Right cardiac atrium (tissue), 5 donors: ENCODE measurements at places on chromosomes 5 and 9. TPM values are rescaled to one million over a fixed set of nuclear protein-coding genes. Genes with fewer than 3 reads are reported as not detected.
A peak's percentile ranks its signal among the peaks of the same experiment; 100 is the strongest.

The KLF9 gene
- 70.7 TPM for total RNA-seq

The IQGAP2 gene
- total RNA-seq: 9.2 TPM

The HMMR gene
- 1.5 TPM for total RNA-seq

The LCN15 gene
- total RNA-seq: 1.3 TPM

The SCGB3A2 gene
- 0.95 TPM for total RNA-seq

The ALAD gene
- 41.3 TPM for total RNA-seq

The ASPN gene
- total RNA-seq: 9.8 TPM

The HSD17B3 gene
- 1.8 TPM for total RNA-seq

GRCh38 chr9:7549249-7549648 is 250.3 kb downstream of the DMAC1 start:
- peak; percentile 52 for DNase-seq

DNA sequence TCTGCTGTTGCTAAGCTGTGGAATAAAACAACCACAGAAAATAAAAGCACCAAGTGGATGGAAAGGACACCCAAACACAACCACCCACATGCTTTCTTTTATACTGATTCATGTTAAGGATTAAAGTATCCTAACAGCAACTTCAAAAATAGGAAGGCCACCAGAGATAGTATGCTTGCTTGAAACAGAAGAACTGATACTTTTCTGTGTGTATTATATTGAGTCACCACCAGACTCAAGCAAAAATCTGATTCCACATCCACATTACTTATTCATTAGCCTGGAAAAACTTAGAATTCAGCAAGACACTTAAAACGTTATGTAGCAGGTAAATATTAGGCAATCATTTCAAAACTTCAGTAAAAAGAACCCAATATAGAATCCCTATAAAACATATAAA is 52.3 kb downstream of the ZDHHC21 start:
- no peak for DNase-seq

DNA sequence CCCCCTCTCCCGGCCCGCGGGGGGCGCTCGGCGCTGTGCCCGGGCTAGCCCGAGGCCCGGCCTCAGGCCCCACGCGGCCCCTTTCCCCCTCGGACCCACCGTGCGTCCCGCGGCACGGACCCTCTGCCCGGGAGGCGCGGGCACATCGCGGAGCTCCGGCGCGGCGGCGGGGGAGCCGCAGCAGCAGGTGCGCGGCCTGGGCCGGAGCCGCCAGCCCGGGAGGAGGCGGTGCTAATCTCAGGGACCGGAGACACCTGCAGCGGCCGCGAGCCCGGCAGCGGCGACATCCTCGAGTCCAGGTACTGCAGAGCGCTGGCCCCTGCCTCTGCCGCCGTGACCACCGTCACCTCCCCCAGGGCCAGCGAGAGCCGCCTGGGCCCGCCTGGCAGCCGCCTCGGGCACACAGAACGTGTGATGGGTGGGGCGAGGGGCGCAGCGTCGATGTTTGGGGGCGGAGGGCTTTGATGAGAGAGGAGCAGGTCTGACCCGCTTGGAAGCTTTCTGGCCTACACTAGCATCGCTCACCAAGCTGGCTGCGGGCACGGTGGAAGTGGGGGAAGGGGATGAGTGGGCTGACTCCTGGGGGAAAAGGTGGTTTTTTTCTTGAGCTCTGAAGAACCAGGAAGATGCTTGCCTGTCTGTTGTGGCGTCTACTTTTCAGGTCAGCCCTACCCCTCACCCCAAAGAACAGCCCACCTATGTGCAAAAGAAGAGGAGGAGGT is 524 bp downstream of the CYFIP2 start:
- DNase-seq: peak; percentile 70

- no peak for DNase-seq
These were observed 31.4 kb upstream of the SYK start for GRCh38 chr9:90770182-90770738.

- DNase-seq: no peak
These were observed 136.0 kb upstream of the EFNA5 start for GRCh38 chr5:107806705-107807104.

- DNase-seq: no peak
These were observed 59.7 kb downstream of the GPR21 start for GRCh38 chr9:123093141-123093540.

- DNase-seq: no peak
These were observed 424.1 kb upstream of the CD180 start for GRCh38 chr5:67620424-67621397.

GRCh38 chr9:93582550-93582949 is 6.2 kb downstream of the PHF2 start:
- DNase-seq: no peak

GRCh38 chr9:115213818-115214334 is 95.9 kb upstream of the TNC start:
- DNase-seq: no peak

GRCh38 chr9:70094747-70095146 is 51.1 kb downstream of the MAMDC2 start:
- DNase-seq: no peak

DNA sequence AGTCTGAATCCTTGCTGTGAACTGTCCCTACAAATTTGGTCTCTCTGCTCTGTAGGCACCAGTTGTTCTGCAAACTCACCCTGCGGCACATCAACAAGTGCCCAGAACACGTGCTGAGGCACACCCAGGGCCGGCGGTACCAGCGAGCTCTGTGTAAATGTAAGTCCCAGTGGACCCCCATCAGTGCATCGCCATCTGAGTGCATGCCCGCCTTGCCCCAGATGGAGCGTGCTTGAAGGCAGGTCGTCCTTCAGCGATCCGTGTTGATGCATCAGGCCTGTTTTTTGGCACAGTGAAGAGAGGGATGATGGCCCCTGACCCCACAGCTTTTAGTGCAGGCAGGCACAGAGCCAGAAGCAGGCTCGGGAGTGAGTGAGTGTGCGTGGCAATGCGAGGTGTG is 1.3 kb downstream of the SURF2 start:
- DNase-seq: no peak

- DNase-seq: no peak
These were observed 1.9 kb downstream of the MLANA start for GRCh38 chr9:5892456-5893133.

- DNase-seq: no peak
These were observed 199.8 kb downstream of the MAPKAP1 start for GRCh38 chr9:125507226-125507625.

- DNase-seq: no peak
These were observed 1.1 kb upstream of the ANKDD1B start for GRCh38 chr5:75610201-75610600.

DNA sequence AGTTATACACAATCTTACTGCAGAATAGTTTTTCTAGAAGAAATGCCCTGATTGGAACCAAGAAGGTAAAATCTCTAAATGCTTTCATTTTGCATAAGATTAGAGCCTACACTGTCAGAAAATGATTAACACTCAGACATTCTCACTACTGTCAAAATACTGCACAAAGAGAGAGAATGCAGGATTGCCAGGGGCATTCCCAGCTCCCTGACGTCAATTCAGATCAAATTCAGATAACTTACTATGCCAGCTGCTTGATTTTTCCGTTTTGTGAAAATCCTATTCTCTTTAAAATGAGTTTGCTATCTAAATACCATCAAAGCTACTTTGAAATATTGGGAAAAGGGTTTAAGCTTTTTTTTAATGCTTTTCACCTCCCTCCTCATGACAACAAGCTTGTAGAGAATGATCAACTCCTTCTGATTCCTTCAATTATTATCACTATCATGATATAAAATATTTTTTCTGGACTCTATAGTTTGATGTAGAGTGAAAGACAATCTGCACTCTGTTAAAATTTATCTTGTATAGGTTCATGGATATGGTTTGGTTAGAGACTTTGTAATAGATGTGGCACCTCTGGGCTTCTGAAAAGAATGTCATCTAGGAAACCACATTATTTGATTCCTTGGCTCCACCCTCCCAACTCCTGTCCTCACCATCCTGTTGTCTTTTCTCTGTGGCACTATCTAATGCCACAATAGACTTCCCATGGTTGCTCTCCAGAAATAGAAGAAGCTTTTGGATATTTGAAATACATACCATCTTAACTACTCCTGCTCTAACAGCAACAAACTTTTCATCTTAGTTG is 407.7 kb downstream of the PDE4D start:
- DNase-seq: no peak

DNA sequence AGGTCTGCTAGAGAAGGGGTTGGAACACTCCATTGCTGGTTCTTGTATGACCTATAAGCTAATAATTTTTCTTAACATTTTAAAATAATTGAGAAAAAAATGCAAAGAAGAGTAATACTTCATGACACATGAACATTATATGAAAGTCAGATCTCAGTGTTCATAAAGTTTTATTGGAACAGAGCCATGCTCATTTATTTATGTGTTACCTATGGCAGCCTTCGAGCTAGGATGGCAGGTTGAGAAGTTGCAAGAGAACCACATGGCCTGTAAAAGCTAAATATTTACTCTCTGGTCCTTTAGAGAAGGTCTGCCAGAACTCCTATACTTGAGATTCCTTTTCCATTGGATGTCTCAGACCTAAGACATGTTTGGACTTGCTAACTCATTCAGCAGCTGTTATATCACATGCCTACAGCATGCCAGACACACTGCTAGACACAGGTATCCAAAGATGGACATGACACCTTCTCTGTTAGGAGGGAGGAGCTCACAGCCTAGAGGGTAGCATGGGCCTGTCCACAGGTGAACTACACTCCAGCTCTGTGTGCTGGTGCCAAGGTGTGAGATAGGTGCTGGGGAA is 304.3 kb downstream of the ARHGAP26 start:
- no peak for DNase-seq

- no peak for DNase-seq
These were observed 39.1 kb downstream of the ANGPTL2 start for GRCh38 chr9:127083138-127083980.

DNA sequence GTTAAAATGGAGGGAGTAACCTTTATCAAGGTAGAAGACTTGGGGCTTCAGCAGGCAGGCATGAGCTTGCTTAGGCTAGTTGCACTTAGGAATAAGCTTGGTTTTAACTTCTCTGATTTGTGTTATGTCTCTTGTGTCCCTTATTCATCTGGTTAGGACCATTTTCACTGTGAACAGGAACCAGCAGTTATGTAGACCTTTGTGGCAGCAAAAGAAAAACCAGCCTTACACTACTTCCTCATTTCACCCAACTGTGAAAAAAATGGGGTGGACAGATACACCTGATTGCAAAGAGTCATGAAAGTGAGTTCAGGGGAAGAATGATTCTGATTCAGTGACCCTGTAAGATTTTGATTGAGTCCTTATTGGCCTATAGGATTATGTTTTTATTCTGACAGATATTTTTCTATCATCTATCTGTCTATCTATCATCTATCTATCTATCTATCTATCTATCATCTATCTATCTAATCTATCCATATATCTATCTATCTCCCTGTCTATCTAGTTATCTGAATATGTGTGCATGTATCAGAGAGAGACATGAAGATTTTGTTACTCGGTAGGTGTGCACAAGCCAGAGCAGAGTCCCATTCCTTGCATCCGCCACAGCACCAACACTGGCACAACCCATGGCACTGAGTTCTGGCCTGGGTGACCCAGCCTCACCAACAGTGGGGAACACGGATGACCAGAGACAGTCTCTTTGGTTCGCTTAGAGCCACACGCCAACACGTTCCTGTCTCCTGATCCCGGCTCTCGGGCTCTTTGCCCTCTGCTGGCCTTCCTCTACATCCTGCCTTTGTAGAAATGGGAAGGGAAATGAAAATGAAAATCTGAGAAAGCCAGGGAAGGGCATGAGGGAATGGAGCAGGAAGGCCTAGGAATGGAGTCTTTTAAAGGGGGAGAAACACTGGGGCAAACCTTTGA is 1.3 kb upstream of the ZNF366 start:
- DNase-seq: peak; percentile 60
